Activated CD4-positive, alpha-beta T cell treated with anti-CD3 and anti-CD28 coated beads, Interleukin-2, amount 50 U/mL, for 48 hours (primary cell): ENCODE measurements at places on chromosomes 16 and 17.

- DNase-seq: no peak
These were observed 693 bp downstream of the NDRG4 start for GRCh38 chr16:58500430-58501241.

- no peak for DNase-seq
These were observed 52.2 kb upstream of the STH start for GRCh38 chr17:45946841-45947256.

DNA sequence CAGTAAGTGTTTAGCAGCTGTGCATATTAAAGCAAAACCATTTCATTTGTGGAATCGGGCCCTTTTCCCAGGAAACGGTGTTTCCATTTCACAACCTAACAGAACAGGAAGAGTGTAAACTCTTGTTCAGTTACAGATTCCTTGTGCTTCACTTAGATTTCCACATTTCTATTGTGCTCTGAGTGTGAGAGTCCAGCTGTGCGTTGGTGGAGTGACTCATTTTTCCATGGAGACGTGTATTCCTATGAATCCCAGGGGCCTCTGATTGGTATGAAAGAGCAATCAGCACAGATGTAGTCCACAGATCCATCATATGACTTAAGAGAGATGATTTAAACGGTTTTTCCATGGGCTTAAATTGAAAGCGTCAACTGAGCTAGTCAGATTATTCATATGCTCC, 13.3 kb upstream of the CAVIN1 start:
- no peak for DNase-seq

GRCh38 chr17:76120658-76121008, 17.0 kb upstream of the EXOC7 start:
- DNase-seq: no peak

DNA sequence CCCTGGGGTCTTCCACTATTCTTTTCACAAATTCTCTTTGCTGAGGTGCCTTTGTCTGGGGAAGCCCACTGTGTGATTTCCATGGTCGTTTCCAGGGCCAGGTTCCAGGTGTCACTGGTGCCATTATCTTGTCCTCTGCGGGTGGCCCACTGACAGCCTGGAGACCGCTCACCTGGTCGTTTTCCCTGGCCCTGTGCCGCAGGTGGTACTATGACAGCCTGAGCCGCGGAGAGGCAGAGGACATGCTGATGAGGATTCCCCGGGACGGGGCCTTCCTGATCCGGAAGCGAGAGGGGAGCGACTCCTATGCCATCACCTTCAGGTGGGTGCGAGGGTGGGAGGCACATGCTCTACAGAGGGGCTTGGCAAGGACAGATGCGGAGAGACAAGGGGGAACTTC, 98.9 kb downstream of the SDR42E1 start:
- no peak for DNase-seq

- no peak for DNase-seq
These were observed 17.5 kb downstream of the CHMP6 start for GRCh38 chr17:81009136-81009535.

- DNase-seq: no peak
These were observed 65.8 kb upstream of the NACA2 start for GRCh38 chr17:61656721-61657217.

- DNase-seq: peak; percentile 1
These were observed 5.8 kb upstream of the SETD6 start for GRCh38 chr16:58509256-58510096.

DNA sequence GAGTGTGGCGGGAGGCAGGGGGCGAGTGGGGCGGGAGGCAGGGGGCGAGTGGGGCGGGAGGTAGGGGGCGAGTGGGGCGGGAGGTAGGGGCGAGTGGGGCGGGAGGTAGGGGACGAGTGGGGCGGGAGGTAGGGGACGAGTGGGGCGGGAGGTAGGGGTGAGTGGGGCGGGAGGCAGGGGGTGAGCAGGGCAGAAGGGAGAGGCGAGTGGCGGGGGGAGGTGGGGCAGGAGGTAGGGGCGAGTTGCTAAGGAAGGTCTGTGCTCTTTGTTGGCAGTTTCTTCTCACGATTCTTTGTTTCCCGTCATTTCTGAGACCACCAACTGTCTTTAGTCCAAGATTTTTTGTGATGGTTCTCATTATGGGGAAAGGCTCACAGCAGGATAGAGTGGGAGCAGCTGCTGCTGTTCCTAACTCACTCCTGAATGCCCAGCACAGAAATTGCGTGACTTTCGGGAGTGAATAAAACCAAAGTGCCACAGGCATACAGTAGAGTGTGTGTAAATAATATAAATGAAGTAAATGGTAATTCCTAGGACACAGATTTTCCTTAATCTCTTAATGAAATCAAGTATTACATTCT, 44.7 kb downstream of the COG7 start:
- DNase-seq: no peak

DNA sequence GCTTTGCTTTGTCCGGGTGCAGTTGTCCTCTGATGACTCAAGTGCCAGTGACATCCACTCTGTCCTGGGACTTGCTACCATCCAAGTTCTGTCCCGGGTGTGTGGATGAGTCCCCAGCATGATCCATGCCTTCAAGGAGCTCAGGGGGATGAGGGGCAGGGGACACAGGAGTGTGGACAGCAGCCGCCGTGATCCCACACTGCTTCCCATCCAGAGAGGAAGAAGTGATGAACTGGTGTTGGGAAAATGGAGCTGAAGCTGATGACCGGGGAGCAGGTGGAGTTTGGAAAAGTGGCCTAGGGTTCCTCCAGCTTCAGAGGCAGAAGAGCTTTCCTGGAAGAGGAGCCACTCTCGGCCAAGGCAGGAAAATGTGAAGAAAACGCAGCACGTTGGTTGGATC, 249.6 kb upstream of the TNRC6C start:
- DNase-seq: no peak

- DNase-seq: no peak
These were observed 82.4 kb downstream of the KCNJ2 start for GRCh38 chr17:70251706-70252105.

DNA sequence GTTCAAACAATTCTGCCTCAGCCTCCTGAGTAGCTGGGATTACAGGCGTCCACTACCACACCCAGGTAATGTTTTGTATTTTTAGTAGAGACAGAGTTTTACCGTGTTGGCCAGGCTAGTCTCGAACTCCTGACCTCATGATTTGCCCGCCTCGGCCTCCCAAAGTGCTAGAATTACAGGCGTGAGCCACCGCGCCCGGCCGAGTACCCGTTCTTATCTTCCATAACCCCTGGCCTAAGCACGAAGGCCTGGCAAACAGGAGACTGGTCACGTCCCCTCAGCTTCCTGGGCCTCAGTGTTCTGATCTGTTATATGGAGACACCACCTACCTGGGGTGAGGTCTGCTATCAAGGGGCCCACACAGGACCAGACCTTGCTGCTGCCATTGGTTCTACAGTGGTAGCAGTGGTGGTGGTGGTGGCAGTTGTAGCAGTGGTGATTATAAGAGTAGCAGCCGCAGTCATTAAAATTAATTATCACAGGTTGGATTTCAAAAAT, 1.3 kb downstream of the SLC5A10 start:
- DNase-seq: no peak

DNA sequence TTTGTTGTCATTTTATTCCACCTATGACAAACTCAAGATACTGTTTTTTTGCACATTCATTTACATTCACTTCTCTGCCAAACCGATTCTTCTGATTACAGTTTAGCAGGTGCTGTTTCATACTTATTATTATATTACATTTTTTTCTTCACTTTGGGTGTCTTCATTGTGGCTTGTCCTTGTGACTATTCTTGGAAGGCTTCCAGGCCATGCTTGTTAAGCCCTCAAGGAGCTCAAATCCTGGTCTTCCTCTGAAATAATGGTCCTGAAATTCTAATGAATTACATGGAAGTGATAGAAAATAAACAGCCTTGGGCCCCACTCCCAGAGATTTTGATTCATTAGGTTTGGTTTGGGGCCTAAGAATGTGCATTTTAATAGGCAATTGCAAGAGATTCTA, 1.4 kb downstream of the KRTAP2-4 start:
- DNase-seq: no peak

GRCh38 chr17:1482680-1483079, 9.8 kb downstream of the MYO1C start:
- DNase-seq: no peak

- DNase-seq: no peak
These were observed 25.5 kb downstream of the MAP3K14 start for GRCh38 chr17:45291171-45291805.

DNA sequence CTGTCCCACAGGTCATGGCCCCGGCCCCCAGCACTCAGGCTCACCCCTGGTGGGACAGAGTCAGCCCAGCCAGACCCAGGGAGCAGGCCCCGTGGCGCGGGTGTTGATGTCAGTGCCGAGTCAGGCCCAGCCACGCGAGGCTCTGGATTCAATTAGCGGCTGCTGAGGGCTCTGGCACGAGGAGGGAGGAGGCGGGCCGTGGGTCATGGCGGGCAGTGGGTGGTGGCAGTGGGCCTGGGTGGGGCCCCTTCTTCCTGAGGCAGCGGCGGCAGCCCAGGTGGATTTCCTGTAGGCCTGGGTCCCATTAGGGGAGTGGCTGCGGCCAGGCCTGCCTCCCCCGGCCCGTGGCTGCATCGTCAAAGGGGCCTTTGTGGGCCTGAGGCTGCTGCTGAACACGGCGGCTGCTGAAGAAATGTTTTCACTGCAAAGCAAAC, 12.9 kb downstream of the VASN start:
- DNase-seq: no peak

DNA sequence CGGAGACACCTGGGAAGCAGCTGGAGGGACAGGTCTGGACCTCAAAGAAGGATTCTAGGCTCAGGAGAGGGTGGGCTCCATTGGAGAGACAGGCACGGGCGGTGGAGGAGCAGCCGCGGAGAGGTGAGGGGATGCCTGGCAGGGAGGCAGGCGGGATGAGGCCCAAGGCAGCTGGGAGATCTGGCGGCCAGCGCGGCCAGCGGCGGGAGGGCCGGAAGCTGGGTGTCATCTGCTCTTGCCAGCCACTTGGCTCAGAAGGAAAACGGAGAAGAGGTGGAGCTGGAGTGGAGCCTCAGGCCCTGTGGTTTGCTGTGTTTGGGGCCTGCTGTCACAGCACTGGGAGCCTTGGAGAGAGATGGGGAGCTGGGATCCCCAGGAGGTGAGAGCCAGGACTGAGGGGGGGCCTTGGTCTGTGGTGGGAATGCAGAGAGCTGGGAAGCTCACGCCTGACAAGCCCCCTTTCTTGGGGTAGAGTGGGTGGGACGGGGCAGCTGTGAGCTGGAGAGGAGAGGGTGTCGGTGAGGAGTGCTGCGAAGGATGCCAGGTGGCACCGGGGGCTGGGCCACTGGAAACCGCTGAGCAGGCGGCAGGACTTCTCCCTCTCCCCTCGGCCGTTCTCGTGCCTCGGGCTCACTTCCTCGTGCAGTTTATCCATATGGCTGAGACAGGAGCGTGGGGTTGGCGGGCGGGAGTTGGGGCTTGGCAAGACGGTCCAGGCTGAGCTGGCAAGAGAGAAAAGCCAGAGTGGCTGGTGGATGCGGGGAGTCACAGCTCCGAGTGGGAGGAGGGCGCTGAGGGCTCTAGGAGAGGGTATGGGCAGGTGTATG, 8.0 kb downstream of the TBC1D24 start:
- no peak for DNase-seq

DNA sequence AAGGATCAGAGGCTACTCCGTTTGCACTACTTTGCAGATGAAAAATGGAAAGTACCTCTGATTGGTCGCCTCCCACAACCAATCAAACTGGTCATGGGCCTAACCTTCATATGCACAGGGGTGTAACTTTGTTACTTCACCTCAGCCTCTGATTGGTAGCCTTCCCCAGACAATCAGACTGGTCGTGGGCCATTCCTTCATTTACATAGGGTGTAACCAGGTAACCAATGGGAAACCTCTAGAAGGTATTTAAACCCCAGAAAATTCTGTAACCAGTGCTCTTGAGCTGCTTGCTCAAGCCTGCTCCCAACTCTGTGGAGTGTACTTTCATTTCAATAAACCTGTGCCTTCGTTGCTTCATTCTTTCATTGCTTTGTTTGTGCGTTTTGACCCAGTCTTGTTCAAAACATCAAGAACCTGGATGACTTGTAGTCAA, 39.2 kb upstream of the USP22 start:
- no peak for DNase-seq

GRCh38 chr16:8998108-8998507, 34.4 kb upstream of the USP7 start:
- no peak for DNase-seq

GRCh38 chr17:66978514-66979061, 14.1 kb downstream of the CACNG4 start:
- no peak for DNase-seq

- DNase-seq: no peak
These were observed 29.1 kb downstream of the FANCA start for GRCh38 chr16:89787365-89787805.

- DNase-seq: no peak
These were observed 570 bp upstream of the BCO1 start for GRCh38 chr16:81237942-81238295.

DNA sequence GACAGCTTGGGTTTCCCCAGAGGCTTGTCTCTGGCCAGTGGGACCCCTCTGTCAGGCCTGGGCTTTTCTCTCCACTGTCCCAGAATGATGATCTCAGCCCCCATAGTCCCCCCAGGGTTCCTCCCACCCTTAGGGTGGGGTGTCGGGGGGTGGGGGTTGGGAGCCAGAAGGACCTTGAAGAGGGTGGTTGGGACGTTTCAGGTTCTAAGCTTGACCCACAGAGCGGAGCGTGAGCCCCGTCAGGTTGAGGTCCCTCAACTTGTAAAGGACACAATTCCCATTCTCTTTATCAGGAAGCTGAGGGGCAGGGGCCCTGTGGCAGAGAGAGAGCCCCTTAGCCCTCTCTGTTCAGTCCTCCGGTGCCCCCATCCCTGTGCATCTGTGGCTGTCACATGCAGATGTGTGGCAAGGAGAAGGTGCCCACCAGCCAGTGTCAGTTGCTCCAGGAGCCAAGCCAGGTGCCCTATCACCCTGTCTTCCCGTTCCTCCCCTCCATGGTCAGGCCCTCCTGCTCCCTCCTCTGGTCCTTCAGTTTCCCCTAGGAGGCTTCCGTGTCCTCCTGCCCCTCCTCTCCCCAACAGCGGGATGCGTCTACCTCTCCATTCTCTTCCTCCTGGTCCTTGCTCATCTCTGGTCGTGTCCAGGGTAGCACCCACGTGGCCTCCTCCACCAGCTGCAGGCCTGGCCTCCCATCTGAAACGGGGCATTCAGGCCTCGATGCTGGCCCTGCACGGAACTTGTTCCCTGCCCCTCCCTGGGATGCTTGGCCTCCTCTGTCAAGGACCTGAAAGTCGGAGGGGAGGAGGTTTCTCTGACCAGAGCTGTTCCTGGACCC, 1.5 kb upstream of the NTN3 start:
- DNase-seq: no peak

GRCh38 chr17:81519284-81520020, 6.9 kb upstream of the ACTG1 start:
- DNase-seq: peak; percentile 67

GRCh38 chr17:54902611-54903010, 2.0 kb downstream of the TOM1L1 start:
- DNase-seq: no peak

DNA sequence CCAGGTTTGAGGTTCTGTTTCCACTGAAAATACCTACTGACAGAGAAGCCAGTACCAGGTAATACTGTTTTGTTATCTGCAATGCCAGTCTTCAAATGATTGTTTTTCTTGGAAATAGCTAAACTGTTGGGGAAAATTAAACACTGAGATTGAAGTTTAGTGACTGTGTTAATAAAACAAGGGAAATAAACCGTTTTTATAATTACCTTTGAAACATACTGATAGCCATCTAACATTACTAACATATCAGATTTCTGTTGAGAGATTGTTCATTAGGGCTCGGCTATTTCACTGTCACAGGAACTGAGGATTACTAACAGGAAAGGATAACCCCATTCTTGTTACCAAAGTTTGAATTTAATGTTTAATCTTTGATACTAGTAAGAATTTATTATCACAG, 42.1 kb downstream of the CYB5B start:
- no peak for DNase-seq
